Endodermal cell (in vitro differentiated cells): ENCODE measurements at places on chromosomes 7 and 10. TPM values are rescaled to one million over a fixed set of nuclear protein-coding genes. Genes with fewer than 3 reads are reported as not detected.

NIPSNAP2 gene
- 62.2 to 66.4 TPM (median 63.5 TPM) in 3 replicates for total RNA-seq

SPAM1 gene
- total RNA-seq: 0.18 and 0.32 TPM in 2 replicates

DNA sequence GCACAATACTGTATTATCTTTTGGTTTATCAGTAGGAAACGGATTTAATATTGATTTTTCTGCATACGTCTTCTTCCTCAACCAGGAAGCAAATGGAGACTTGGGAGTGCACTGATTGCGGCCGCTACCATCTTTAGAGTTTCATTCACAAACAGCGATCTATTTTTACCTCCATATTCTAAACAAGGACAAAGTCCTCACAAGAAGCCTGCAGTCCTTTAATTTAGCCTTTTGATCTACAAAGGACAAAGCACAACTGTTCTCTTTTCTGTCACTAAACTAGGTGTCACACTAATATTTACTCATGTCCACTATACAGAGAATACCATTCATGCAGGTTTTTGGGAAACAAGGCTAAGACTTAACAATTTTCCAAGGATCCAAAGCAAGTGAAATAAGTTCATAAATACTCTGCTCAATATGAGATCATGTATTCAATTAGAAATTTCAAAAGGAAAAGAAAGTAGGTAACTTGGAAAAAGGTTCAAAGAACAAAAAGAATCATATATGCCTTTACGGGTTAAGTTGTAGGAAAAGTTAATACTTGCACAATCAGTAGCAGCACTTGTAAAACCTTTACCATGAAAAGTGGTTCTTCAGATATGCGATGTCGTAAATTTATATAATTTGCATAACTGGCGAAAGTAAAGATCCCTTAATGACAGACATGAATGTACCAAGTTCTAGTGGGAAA lies 92.1 kb downstream of the UPF2 start:
- H3K27me3 ChIP-seq: no peaks in the 10 kb centered on the region
- no peaks in the 10 kb centered on the region for H3K4me1 ChIP-seq
- no peak overlapping the region for H3K4me3 ChIP-seq
- no peak overlapping the region for H3K27ac ChIP-seq
- peaks cover 77% of the 10 kb centered on the region for H3K36me3 ChIP-seq

MRLN gene
- total RNA-seq: not detected in 3 replicates

DNA sequence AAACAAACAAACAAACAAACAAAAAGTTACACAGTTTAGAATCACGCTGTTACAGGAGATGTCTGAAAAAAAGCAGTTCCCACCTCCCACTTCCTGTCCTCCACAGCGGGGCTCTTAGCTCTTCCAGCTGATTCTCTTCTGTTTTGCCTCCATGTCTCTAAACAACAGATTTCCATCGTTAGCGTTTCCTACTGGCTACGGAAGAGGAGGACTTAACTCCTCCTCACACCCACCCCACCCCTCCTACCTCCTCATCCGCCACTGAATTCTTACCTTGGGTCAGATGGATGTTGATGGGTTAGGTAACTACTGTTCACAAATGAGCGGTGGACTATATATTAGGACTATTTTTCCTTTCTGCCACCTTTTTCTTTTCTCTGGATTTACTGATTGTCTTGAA lies 36.8 kb upstream of the NUB1 start:
- no peaks in the 10 kb centered on the region for H3K36me3 ChIP-seq
- H3K4me3 ChIP-seq: peak overlapping the region; percentile 64
- DNase-seq: peak; percentile 80
- H3K27ac ChIP-seq: no peak overlapping the region
- peaks cover 8% of the 10 kb centered on the region for H3K27me3 ChIP-seq
